Stimulated activated CD4-positive, alpha-beta T cell treated with anti-CD3 and anti-CD28 coated beads, Interleukin-12 subunit alpha, Interleukin-12 subunit beta, amount 100 ng/mL, for 24 hours (primary cell): ENCODE measurements at places on chromosomes 7 and 10.

DNA sequence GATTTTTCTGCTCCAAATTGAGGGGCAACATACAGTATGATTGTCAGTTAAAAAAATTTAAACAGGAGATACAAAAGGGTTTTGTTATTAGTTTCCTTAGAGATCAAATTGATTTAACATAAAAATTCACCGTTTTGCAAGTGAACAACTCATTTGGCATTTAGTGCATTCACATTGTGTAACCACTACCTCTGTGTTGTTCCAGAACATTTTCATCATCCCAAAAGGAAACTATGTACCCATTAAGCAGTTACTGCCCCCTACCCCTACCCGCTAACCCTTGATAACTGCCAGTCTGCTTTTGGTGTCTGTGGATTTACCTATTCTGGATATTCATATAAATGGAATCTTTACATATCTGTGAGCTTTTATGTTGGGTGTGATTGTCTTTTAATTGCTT is 3.1 kb downstream of the ZRANB1 start:
- no peak for DNase-seq

GRCh38 chr7:76074972-76075370 is 27.1 kb downstream of the MDH2 start:
- no peak for DNase-seq

DNA sequence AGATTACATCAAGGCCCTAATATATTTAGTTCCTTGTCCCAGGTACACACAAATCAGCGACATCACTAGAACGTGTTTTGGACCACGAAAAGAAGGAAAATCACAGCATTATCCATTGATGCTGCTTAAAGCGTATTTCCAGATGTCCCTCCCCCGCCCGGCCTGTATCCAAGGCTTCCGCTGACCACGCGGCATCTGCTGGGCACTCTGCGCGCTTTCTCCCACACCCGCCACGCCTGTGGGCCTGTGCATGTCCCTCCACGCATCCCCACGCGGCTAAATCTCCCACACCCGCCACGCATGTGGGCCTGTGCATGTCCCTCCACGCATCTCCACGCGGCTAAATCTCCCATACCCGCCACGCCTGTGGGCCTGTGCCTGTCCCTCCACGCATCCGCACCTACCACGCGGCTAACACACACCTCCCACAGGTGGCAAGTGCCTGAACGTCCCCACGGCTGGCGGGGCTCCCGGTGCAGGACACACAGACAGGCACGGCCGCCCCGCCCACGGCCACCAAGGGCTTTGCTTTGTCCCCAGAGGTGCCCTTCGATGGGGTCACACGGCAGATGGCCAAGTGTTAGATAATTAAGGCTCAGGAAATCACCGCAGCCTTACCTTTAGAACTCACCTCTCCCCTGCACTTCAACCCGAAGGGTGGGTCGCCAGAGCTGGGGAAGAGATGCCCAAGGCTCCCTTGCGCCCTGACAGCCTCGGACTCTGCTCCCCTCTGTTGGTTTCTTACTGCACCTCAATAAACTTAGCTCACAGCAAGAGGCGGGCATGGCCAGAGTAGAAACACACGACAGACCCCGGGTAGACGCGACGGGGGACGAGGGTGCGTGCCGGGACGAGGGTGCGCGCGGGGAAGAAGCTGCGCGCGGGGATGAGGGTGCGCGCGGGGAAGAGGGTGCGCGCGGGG is 49.5 kb downstream of the DIP2C start:
- DNase-seq: no peak

GRCh38 chr10:111709603-111710002 is 474.0 kb downstream of the GPAM start:
- no peak for DNase-seq

DNA sequence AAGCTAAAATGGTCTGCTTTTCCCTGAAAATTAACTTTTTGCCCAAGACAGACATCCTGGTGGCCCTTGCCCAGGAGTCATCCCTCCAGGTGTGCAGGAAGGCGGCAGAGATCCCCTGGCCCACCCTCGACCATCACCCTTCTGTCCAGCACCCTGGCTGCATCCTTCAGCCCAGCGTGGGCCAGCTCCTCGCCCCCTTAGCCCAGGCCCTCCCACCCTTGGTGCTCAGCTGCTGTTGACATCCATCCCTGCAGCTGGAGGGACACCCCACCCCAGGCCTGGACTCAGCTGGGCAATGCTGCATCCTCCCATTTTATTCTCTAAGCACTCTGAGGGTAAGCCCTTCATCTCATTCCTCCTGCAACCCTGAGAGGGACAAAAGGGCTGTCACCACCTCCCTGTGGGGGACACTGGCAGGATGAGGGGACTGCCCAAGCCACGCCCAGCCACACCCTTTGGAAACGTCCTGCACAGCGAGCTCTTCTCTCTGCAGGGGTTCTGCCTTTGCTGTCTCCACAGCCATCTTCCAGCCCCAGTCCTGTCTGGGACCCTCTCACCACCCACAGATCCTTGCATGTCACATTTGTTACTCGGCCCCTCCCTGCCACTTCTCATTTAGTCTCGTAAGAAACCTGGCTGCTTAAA is 30.7 kb downstream of the EN2 start:
- DNase-seq: no peak

DNA sequence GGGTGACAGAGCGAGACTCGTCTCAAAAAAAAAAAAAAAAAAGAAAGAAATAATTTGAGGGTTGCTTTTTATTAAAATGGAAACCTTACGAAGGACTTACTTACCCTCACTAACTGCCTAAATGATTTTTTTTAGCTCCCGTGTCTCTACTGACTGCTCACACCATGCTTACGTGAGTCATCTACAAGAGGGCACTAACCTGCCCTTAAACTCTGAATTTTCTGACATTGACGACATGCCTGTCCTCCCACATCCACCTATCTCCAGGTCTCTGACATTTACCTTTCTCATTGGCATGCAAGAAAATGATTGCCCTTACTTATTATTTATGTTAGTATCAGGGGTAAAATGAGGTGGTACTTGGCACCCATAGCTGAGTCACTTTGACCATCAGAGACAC is 1286.3 kb upstream of the AUTS2 start:
- DNase-seq: no peak

DNA sequence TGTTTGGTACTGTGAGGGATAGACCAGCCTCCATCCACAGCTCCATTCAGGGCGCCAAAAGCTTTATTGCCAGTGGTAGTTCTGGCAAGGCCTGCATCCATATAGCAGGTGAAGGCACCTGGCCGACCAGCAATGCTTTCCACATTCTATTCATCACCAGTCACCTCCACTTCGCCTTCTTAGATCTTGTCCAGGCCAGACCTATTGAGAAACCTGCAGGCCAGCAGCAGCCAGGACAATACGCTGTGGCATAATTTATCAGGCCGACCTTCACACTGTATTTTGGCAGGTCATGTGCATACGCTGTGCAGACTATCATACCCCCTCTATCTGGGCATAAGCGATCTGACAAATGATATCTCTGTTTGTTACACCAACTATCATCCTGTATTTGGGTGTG is 15.2 kb upstream of the KNDC1 start:
- DNase-seq: no peak

DNA sequence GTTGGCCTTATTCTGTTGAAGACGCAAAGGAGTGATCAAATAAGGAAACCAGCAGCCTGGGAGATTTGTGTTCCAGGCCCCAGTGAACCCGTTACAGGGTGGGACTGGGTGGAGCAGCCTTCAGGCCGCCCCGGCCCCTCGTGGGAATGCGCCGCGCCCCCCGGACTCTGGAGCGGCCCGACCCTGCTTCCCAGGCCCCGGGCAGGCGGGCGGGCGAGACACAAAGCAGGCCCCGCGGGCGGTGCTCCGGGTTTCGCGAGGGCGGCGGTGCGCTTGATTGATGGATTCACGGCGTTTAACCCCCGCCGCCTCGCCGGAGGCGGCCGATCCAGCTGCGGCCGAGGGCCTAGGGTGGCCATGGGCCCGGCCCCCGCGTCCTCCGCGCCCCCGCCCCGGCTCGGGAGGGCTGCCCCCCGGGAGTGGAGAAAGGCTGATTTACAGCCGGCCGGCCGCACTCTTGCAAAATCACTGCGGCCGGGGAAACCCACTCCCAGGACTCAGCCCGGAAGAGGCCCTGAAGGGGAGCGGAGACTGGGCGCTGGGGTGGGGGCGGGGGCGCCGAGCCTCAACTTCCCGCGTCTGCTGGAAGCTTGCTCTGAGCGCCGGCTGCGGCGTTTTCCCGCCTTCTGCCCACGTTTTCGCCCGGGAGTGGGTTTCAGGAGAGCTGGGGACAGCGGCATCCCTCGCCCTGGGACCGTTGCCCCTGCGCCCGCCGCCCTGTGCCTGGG is 299.6 kb upstream of the NFE2L3 start:
- DNase-seq: no peak

DNA sequence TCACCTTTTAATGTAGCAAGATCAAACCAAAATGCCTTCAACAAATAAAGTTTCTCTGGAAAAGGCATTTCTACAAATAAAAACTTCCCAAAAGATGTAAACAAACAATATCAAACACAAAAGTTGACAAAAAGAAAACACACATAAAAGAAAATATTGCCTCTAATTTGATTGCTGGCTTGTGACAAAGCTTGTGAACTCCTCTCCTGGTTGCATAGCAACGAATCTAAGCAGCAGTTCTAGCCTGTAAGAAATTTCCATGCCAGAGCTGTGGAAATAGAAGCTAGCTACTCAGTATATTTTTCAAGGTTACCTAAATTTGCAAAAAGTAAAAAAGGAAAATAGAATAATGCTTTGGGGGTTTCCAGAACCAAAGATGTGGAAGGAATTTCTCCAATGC is 173.9 kb upstream of the CDK1 start:
- no peak for DNase-seq

GRCh38 chr7:94398841-94399240 is 4.1 kb downstream of the COL1A2 start:
- DNase-seq: no peak

DNA sequence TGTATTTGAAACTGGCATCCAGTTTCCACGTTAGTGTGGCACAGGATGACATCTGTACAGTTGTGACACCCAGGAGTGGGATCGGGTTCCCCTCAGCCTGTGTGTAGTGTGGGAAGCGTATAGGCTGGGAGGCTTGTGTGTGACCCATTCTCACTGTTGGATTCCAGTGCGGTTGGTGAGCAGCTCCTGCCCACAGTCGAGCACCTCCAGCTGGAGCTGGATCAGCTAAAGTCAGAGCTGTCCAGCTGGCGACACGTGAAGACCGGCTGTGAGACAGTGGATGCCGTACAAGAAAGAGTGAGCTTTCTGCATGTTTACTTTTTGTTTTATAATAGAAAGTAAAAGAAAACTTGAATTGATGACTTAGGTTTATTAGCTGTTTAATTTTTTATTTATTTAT is 18.7 kb upstream of the GET4 start:
- no peak for DNase-seq

DNA sequence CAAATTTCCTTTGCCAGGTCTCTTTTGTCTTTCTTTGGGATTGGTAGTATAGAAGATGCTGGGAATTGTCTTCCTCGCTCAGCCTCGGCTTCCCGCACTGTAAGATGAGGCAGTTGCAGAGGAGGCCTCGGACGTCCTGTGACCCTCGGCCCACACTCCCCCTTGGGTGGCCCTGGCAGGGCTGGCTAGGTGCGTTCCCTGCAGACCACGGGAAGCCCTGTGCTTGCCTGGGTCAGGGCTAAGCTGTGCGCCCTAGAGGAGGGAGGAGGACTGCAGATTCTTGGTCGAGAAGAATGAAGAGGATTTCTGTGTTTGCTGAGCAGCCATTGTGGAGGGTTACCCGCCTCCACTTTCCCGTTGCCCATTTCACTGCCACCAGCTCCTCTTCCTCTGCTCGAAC is 42.8 kb downstream of the WIPI2 start:
- no peak for DNase-seq

GRCh38 chr7:40072268-40072667 is 62.2 kb downstream of the MPLKIP start:
- no peak for DNase-seq

DNA sequence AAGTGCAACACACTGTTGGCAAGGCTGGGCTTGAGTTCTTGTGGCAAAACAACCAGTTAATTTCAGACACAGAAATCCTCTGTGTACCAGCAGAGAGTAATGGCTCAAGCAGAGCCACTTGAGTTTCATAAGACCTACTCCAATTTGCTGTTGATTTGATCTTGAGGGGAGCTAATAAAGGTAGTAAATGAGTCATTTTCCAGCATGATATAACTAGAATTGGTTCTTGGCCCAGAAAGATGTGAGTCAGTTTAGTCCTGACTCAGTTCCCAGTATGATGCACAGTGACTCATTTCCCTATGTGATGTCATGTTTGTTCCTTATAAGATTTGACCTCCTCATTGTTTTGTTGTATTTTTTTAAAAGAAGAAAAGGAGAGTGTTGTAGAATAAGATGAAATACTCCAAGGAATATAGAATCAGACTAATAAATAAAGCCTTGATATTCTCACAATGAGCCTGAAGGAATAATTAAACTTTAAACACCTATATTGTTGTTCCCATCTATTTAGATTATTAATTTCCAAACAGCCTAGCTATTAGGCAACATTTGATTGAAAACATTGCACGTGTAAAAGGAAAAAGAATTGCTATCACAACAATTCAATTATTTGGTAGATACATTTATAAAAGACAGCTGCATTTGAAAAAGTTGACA is 186.2 kb downstream of the REEP3 start:
- no peak for DNase-seq

- peak; percentile 88 for DNase-seq
Measured at GRCh38 chr10:110497438-110498086, at the start of gene DUSP5. TSS of gene DUSP5 (plus strand) at chr10:110497907. CDS start at chr10:110498122, 215 bp downstream.

GRCh38 chr7:130935564-130936157 is 201.7 kb upstream of the KLF14 start:
- no peak for DNase-seq

GRCh38 chr7:74271742-74272141 is 17.5 kb upstream of the CLIP2 start:
- no peak for DNase-seq

- no peak for DNase-seq
Measured at GRCh38 chr10:58137813-58138212, 129.9 kb downstream of the IPMK start.

- DNase-seq: no peak
Measured at GRCh38 chr10:62618054-62618453, 186.5 kb upstream of the ADO start.

DNA sequence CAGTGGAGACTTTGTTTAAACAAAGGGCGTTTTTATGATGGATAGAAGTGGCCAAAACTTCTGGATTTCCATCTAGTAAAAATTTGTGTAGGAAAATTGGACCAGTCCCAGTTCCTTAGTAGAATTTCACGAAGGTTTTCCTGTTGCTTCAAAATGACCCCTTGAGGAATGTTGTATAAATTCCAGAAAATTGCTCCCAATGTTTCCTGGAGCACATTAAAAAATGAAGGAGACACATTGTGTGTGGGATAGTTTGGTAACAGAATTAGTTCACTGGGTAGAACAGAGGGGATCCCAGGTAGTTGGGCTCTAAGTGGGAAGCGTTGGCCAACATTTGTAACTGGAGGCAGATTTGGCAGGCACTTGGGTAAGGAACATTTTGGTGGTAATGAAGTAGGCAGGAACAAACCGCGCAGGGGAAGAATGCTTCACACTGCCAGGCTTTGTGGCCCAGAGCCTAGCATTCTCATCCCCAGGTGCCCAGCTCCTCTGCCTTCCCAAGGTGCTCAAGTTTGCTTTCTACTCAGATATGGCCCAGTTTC is 758.6 kb downstream of the AUTS2 start:
- DNase-seq: no peak

DNA sequence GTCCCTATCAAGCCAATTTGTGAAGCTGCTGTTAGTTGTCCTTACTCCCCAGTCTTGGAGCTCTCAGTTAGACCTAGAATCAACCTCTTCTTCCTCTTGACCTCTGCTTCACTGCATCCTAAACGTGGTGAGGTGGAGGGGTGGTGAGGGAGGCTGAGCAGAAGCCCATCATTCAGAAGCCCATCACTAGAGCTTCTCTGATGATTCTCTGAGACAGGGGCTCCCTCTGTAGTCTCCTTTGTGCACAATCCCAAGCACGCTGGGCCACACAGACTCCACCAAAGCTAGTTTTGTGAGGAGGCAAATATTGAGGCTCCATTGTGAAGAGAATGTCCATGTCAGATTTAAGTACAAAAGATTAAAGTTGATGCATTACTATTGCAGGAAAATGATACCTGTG is 163.8 kb upstream of the PRSS1 start:
- no peak for DNase-seq
